ENCODE measurements at places on chromosomes 4 and X.

- no peak for DNase-seq
These were observed 85.9 kb downstream of the MAGED4 start for GRCh38 chrX:52270453-52271116.

DNA sequence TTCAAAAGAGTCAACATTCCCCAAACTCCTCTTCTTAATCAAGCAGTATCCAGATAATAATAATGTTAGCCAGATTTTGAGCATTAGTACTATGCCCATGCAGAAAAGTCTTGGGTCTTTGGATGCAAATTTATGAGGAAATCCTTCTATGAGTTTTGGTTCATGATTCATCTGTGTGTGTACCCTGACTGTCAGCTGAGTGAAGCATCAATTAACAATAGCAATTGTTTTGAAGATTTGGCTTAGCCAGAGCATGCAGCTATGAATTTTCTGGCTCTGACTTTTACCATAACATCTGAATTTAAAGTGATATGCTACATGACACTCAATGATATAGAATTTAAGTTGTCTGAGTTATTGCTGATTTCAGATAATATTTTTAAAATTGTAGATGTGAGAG lies 145.8 kb downstream of the KLHL4 start:
- no peak for DNase-seq

GRCh38 chr4:94711635-94712034 lies 46.1 kb upstream of the BMPR1B start:
- no peak for DNase-seq

DNA sequence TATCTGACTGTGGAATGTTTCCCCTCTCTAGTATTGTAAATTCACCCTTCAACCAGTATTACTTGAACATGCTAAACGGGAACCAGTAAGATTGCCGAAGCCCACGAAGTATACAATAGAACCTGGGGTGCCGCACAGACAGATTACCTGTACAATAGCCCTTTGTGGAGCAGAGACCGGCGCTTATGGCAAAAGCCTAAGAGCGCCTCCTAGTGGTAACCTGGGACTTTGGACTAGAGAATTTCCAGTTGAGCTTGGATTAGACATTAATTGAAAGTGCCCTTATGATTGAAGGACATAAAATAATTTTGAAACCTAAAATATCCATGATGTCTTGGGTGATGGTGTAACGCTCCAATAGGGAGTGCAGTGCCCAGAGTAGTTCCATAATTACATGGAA lies 14.1 kb downstream of the ZNF157 start:
- peak; percentile 74 for DNase-seq

DNA sequence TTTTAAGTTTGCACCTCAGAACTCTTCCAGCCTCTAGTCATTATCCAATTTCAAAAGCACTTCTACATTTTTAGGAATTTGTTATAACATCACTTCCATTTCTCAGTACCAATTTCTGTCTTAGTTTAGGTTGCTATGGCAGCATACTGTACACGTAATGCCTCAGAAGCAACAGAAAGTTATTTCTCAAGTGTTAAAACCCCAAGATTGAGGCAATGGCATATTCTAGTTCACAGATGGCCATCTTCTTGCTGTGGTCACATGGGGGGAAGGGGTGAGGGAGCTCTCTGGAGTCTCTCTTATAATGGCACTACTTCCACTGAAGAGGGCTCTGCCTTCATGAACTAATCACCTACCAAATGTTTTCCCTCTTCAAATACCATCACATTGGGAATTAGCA lies 220.3 kb upstream of the CTSO start:
- no peak for DNase-seq

- DNase-seq: no peak
These were observed 6.6 kb downstream of the ABCD1 start for GRCh38 chrX:153731117-153731844.

GRCh38 chr4:156901871-156902270 lies 69.7 kb downstream of the PDGFC start:
- no peak for DNase-seq

- no peak for DNase-seq
These were observed 1424.9 kb upstream of the PCDH7 start for GRCh38 chr4:29295280-29295679.

DNA sequence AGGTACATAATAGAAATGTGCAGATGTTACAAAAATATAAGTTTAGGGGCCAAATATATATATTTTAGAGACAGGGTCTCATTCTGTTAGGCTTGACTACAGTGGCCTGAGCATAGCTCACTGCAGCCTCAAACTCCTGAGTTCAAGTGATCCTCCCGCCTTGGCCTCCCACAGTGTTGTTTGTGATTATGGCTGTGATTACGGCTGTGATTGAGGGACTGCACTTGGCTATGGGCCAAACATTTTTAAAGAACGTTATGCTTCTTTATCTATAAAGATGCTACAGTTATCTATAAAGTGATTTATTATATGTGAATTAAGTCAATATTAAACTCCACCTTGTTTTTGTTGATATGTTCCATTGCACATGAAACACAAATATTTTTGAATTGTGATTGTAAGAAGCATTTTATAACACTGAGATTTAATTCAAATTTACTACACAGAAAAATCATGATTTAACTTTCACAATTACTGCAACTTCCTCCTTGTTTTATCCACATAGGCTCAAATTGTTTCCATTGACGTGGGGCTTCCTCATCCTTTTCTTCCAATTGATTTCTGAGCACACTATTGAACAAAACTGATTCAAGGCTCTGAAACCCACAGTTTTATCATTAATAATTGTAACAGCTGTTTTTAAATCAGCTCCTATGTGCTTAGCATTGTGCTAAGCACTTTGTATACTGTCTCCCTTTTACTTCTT lies 68.4 kb upstream of the BMPR1B start:
- DNase-seq: no peak

- DNase-seq: no peak
These were observed 239.0 kb upstream of the HTR2C start for GRCh38 chrX:114344756-114345349.

- no peak for DNase-seq
These were observed 171.1 kb upstream of the ANKRD50 start for GRCh38 chr4:124883632-124884031.

DNA sequence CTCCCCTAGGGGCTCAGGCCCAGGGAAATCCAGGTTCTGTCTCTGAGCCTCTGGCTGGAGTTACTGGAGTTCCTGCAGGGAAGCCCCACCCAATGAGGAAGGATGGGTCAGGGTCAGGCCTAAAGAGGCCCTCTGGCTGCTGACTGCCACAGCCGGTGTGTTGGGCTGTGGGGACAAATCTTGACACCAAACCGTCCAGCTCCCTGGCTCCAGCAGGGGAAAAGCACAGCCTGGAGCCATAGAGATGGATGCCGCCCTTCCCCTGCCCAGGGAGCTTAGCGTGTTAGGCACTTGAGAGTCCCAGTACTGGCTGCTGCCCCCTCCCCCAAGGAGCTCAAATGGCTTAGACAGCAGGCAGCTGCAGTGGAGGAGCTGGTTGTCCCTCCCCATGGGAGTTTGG lies 321.3 kb upstream of the LCORL start:
- DNase-seq: no peak

DNA sequence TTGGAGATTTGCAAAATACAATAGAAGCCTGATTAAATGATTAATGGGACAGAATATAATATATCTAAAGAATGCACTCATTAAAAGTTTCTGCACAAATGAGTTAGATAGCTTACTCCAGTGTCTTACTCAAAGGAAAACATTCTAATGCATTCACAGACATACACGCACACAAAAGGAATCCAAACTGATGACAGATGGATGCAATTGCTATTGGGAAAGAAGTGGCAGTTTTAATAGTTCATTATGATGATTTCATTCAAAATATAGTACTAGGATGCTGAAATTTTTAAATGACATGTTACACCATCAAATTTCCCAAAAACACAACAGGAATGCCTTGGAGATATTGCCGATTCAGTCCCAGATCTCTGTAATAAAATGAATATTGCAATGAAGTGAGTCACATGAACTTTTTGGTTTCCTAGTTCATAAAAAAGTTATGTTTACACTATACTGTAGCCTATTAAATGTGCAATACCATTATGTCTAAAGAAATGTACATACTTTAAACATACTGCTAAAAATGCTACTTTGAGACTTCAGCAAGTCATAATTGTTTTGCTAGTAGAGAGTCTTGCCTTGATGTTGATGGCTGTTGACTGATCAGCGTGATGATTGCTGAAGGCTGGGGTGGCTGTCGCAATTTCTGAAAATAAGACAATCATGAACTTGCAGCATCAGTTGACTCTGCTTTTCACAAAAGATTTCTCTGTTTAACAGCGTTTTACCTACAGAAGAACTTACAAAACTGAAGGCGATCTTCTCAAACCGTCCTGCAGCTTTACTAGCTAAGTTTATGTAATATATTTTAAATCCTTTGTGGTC lies 45.6 kb downstream of the BBS12 start:
- no peak for DNase-seq

GRCh38 chr4:77922158-77923094 lies 59.8 kb downstream of the MRPL1 start:
- DNase-seq: no peak

GRCh38 chrX:16320765-16321355 lies 153.6 kb downstream of the MAGEB17 start:
- DNase-seq: no peak

DNA sequence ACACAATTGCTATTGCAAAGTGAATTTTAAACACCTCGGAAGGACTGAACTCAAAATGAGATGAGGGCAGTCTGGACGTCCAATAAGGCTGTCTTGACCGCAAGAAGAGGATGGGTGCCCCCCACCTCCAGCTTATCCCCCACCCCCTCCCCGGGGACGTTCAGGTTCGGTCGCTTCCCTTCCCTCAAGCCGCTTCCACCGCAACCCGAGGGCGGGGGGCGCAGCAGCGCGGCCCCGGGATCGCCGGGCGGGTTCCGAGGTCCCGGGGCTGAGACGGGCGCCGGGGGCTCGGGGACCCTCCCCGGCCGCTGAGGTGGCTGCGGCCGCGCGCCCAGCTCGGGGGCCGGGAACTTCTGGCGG lies 480 bp downstream of the USP46 start:
- DNase-seq: no peak

All from CD4-positive, alpha-beta T cell treated with Interleukin-4 for 4 hours (primary cell).